ENCODE measurements at places on chromosomes 2 and 18.

GRCh38 chr2:238102865-238103264 lies 2.7 kb downstream of the ESPNL start:
- no peak for DNase-seq

- no peak for DNase-seq
These were observed 61.1 kb downstream of the MEIS1 start for GRCh38 chr2:66495788-66496640.

DNA sequence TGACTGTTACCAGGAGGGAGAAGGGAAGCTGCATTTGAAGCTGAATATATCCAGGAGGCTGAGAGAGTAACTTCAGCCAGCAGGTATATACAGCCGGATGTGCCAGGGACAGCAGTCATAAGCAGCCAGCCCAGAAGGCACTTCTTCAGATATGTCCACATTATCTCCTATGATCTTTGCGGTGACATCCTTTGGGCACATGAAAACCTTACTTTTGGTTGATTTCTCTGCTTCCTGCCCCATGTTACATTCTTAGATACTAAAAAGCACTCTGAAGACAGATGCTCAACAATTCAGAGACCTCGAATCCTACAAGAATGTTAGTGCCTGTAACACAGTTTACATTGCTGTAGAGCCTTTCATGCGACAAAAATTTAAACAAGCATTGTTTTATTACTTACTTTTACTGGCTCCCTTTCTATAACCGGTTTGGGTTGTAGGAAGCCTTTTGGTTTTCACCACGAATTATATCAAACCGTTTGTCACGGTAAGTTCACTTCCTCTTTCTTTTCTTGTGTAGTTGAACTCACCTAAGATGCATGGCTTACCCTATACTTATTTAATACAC lies 50.3 kb upstream of the TLK1 start:
- no peak for DNase-seq

DNA sequence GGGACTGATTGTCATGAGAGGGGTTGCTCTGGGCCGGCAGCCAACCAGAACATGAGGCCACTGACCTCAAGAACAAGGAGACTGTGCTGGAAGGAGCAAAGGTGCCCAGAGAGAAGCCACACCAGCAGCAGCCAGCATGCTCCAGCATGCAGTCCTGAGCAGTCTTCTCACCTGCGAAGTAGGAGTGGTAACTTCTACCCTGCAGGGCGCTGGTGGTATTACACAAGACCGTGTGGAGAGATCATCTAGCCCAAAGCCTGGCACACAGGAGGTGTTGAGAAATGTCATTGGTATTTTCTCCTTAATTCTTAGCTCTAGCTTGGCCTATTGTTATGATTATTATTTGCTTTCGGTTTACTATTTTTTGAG lies 132.7 kb downstream of the TSN start:
- no peak for DNase-seq

Measured in tibial nerve (tissue), 4 donors.